ENCODE measurements at places on chromosomes 6 and 20.

GRCh38 chr6:96450770-96451130 lies 70.9 kb upstream of the UFL1 start:
- DNase-seq, result no peak

- peak; percentile 3 for DNase-seq
Measured at GRCh38 chr6:126548300-126548699, 208.4 kb downstream of the CENPW start.

DNA sequence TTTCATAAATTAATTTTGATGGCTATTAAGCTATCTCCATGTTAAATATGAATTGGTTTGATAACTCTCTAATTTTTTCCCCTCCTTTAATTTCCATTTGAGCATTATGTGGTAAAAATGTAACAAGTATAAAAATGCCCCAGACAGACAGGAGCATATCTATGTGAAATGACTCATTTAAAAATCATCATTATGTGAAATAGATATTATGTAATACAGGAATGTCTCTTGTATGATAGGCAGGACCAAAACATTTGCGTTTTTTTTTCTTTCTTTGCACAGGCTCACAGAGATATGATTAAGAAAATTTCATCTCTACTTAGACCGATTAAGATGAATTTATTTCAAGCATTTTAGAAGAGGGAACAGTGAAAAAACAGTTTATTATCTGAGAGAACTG lies 95.8 kb downstream of the AKAP7 start:
- DNase-seq, result no peak

- DNase-seq, result peak; percentile 29
Measured at GRCh38 chr6:137297887-137298286, 78.7 kb upstream of the IFNGR1 start.

GRCh38 chr6:89692256-89692655 lies 53.7 kb upstream of the LYRM2 start:
- no peak for DNase-seq

GRCh38 chr6:109139109-109139508 lies 43.8 kb downstream of the CEP57L1 start:
- DNase-seq, result peak; percentile 36

DNA sequence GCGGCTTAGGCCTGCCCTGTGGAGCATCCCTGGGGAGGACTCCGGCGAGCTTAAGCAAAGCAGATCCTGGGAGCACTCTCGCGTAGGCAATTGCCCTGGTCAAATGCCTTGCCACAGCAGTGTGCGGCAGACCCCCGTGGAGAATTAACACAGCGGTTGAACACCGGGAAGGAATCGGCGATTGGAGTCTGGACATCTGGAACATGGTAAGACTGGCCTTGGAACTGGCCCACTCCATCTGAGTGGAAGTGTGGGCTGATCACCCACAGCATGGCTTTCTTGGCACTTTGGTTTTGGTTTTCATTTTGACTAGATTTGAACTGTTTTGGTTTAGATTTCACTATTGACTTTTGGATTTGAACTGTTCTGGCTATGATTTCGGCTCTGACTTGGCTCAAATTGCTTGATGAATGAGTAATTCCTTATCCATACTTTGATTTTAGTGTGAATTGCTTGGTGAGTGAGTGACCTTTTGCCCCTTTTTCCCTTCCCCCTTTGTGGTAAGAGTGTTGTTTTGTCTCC lies 300.7 kb downstream of the RNGTT start:
- no peak for DNase-seq

- no peak for DNase-seq
Measured at GRCh38 chr20:23289249-23289648, 61.3 kb upstream of the NXT1 start.

- DNase-seq, result no peak
Measured at GRCh38 chr6:126335210-126335609, 4.7 kb upstream of the CENPW start.

GRCh38 chr6:74277777-74278186 lies 581.8 kb downstream of the CD109 start:
- DNase-seq, result peak; percentile 39

- no peak for DNase-seq
Measured at GRCh38 chr20:43689165-43689564, 22.3 kb downstream of the MYBL2 start.

DNA sequence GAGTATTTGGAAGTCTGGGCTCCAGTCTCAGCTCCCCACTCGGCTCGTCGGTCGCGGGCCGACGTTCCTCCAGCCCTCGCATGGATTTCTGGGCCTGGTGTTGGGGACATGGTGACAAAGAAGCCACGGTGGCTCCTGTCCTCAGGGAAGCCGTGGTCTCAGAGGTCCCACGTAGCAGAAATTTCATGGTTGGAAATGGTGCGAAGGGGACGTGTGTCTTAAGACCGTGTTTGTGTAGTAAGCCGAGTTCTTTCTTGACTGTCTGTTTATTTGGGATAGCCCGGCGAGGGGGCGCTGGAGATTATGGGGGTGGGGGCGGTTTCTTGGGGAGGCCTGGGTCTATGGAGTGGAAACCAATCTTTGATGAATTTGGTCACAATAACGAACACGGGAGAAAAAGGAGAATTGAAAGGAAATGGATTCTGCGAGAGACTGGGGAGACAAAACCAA lies 23.5 kb upstream of the MAP3K7 start:
- no peak for DNase-seq

DNA sequence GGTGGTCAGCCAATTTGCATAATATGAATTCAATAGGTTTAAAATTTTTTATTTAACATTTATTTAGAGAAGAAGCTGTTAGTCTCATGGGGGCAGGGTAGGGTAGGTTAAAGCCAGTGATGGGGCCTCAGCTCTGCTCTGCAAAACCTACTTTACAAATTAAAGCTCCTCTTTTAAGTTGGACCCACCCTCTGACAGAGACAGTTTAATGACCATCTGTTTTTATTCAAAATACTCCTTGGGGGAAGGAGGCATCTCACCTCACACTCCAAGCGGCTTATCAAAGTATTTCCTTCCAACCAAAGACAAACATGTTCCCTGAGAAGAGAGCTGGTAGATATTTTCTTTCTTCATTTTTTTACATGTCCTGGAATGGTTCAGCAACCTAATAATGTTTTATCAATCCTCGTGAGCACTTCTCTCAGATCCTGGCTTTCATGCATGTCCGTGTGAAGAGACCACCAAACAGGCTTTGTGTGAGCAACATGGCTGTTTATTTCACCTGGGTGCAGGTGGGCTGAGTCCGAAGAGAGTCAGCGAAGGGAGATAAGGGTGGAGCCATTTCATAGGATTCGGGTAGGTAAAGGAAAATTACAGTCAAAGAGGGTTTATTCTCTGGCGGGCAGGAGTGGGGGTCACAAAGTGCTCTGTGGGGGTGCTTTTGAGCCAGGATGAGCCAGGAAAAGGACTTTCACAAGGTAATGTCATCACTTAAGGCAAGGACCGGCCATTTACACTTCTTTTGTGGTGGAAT lies 184.7 kb downstream of the GJA1 start:
- no peak for DNase-seq

DNA sequence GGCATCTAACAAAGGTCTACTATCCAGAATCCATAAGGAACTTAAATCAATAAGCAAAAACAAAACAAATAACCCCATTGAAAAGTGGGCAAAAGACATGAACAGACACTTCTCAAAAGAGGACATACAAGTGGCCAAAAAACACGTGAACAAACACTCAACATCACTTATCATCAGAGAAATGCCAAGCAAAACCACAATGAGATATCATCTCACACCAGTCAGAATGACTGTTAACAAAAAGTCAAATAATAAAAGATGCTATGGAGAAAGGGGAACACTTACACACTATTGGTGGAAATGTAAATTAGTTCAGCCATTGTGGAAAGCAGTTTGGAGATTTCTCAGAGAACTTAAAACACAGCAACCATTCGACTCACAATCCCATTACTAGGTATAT lies 19.4 kb upstream of the VNN1 start:
- no peak for DNase-seq

- peak; percentile 79 for DNase-seq
Measured at GRCh38 chr6:37207903-37208456, 38.0 kb downstream of the PIM1 start.

- DNase-seq, result peak; percentile 75
Measured at GRCh38 chr20:3606021-3606420, 57.2 kb downstream of the GFRA4 start.

DNA sequence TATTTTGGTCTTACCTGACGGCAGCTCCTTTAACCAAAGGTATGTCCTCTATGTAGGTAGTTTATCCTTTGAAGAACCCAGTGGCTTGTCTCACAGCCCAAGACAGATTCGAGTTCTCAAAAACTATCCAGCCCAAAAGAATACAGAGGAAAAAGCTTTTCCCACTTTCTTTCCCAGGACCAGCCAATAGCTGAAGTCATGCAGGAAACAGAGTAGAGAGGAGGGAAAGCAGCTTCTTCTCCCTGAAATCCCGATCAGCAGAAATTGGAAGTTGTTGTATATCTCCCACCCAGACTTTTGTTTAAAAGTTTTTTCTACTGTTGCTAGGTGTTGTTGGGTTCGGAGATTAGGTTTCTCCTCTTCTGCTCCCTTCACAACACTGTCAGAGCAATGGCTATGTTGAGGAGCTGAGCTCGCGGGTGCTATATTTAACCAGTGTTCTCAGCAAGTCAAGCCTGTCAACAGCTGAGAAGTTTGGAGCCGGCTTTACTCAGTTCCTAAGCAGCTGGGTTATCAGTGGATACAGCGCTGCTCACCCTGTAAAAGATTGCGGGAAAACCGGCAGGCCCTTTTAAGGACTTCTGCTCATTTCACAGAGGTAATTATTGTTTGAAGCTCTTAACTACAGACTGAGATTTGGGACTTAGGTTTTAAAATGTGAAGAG lies at the start of gene FILIP1:
TSS of gene FILIP1 (minus strand) at position 401 of the 665 bp plus-strand sequence. CDS start 78,828 bp downstream, outside the sequence.
- peak; percentile 19 for DNase-seq

- no peak for DNase-seq
Measured at GRCh38 chr6:107083921-107084320, 31.4 kb downstream of the BEND3 start.

- no peak for DNase-seq
Measured at GRCh38 chr6:52098721-52099120, 11.3 kb upstream of the PKHD1 start.

GRCh38 chr20:39885975-39886649 lies 802.9 kb downstream of the MAFB start:
- DNase-seq, result peak; percentile 95

GRCh38 chr6:122673343-122673961 lies 63.2 kb downstream of the PKIB start:
- DNase-seq, result no peak

- no peak for DNase-seq
Measured at GRCh38 chr6:165227644-165228329, 81.6 kb downstream of the C6orf118 start.

DNA sequence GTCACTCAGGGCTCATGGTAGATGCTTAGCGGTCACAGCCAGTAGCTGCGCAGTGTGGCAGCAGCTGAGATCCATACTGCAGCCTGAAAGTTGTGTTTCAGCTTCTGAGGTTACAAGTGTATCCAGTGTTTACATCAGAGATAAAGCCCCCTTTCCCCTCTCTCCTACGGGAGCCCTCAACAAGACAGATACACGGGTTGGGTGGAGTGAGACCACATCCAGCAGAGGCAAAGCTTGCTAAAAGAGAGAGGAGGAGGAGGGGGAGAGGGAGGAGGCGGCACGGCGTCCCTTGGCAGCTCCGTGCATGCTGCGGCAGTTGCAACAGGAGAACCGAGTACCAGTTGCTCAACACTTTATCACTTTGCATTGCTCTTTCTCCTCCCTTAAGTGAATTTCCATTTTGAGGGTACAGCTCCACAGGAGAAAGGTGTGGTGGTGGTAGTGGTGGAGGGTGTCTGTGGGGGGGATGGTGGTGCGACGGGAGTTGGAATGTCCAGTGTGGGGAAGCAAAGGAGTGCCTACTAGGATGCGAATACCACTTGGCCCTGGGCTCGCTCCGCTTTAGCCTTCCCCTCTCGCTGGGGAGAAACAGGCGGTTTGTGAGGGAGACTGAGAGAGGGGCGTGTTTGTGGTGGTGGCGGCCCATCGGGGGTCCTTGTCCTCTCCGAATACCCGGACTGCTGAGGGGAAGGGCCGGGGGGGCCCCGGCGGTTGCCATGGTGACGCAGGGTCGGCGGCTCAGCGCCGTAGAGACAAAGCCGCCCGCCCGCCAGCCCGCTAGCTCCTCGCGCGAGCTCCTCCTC lies 405 bp upstream of the RNF182 start:
- peak; percentile 51 for DNase-seq

DNA sequence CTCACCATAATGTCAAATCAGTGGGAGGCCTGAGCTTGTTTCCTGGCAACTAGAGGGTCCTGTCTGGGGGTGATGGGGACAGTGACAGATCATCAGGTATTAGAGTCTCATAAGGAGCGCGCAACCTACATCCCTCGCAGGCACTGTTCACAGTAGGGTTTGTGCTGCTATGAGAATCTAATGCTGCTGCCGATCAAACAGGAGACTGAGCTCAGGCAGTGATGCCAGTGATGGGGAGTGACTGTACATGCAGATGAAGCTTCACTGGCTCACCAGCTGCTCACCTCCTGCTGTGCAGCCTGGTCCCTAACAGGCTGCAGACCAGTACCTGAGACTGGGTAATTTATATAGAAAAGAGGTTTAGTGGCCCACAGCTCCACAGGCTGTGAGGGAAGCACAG lies 147.3 kb downstream of the TTLL2 start:
- DNase-seq, result no peak

GRCh38 chr6:162674452-162674851 lies 53.1 kb downstream of the PRKN start:
- no peak for DNase-seq

- DNase-seq, result peak; percentile 47
Measured at GRCh38 chr6:4304927-4305455, 169.6 kb upstream of the ECI2 start.

- DNase-seq, result no peak
Measured at GRCh38 chr6:166955121-166955864, 1.1 kb downstream of the RNASET2 start.

DNA sequence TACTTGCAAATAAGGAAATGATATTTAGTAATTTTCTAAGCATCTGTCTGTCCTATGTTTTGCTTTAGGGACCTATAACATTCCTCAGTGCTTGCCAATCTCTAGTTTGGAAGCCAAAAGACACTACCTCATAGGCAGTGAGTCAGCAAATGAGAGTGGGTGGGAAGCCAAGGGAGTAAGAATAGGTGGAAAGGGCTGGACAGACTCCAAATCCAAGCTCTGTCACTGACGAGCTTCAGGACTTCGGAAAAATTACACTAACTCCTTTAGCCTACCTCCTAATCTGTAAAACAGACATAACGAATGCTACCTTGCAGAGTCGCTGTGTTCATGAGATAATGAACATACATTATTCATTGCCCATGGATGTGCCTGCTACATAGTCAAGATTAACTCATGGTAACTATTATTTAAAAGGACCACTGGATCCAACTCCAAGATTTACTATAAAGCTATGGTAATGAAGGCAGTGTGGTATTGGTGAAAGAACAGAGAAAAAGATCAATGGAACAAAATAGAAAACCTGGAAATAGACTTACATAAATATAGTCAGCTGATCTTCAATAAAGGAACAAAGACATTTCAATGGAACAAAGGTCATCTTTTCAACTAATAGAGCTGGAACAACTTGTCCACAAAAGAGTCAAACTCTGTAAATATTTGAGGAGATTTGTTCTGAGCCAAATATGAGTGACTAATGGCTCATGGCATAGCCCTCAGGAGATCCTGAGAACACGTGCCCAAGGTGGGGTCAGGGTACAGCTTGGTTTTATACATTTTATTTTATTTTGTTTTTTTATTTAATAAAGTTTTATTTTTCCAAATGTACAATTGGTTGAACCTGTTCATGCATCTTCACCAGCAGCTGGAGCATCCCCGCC lies 64.1 kb downstream of the FAM50B start:
- peak; percentile 99 for DNase-seq

GRCh38 chr6:90135667-90136066 lies 161.0 kb downstream of the BACH2 start:
- peak; percentile 63 for DNase-seq
